ENCODE measurements at places on chromosomes 16 and 17.

DNA sequence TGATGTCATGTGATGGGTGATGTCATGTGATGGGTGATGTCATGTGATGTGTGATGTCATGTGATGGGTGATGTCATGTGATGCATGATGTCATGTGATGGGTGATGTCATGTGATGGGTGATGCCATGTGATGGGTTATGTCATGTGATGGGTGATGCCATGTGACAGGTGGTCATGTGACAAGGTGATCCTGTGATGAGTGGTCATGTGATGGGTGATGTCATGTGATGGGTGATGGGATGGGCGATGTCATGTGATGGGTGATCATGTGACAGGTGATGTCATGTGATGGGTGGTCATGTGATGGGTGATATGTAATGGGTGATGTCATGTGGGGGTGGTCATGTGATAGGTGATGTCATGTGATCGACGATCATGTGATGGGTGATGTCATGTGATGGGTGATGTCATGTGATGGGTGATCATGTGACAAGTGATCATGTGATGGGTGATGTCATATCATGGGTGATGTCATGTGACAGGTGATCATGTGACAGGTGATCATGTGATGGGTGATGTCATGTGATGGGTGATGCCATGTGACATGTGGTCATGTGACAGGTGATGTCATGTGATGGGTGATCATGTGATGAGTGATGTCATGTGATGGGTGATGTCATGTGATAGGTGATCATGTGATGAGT is 17.2 kb downstream of the CD300LB start:
- DNase-seq: peak; percentile 91

DNA sequence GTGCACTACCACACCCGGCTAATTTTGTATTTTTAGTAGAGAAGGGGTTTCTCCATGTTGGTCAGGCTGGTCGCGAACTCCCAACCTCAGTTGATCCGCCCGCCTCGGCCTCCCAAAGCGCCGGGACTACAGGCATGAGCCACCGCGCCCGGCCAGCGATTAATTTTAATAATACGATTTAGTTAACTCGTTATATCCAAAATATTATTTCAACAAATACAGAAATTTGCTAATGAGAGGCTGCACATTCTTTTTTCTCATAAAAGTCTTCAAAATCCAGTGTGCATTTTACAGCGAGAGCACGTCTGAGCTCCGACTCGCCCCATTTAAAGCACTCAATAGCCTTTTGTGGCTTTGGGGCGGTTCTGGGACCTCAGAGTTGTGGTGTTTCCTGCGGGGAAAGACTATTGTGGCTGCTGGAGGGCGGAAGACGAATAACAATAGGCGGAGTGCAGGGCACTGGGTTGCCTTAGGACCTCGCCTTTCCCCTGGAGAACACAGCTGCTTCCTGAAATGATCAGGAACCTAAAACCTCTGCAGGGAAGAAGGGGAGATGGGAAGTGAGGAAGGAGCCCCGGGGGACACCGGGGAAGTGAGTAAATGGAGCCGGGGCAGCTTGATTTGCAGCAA is 2.9 kb upstream of the ZSCAN10 start:
- no peak for DNase-seq

DNA sequence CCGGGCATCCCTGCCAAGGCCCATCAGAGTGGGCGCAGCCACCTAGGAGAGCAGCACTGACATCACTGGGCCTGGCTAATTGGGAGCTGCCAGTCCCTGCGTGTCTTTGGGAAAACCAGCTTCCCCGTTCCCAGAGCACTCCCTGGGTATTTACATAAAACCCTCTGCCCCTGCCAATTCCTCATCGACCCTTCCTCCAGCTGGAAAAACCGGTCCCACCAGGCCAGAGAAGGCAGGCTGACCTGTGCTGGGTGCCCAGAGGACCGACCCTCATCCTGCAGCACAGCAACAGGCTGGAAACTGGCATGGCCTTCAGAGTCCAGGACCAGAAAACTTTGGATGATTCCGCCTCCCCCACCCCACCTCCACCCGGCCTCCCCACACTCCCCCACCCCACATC is 8.2 kb upstream of the FOXN1 start:
- DNase-seq: no peak

DNA sequence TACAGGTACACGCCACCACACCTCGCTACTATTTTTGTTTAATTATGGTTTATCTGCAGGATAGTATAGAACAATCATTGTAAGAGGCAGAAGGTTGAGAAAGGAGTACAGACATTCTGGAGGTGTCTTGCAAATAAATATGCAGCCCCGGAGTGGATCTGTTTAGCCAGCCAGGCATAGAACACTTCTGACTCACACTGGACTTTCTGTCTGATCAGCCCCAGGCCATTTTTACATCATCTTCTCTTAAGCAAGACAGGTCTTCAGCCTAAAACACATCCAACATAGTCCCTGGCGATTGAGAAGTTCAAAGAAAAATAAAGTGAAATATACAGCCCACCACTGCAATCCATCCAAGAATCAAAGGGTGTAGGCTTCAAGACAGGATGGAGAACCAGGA is 81.4 kb downstream of the XYLT1 start:
- DNase-seq: no peak

DNA sequence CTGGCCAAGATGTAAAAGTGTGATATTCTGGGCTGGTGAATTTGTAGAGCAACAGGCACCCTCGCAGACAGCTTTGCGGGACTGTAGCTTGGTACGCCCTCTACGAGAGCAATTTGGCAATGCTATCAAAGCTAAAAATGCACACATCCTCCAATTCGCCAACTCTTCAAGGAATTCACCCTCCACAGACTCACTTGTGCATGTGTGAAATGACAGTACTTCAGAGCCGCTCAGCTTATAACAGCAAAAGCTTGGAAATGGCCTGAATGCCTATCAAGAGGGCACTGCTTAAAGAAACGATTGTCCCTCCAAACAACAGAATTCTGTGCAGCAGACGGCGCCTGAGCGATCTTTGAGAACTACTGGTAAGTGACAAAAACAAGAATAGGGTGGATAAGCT is 130.8 kb downstream of the SDK2 start:
- DNase-seq: no peak

Measured in NAMALWA (cell line).